GM12865 (cell line): ENCODE measurements at places on chromosomes 11 and 22.
A peak's percentile ranks its signal among the peaks of the same experiment; 100 is the strongest.

DNA sequence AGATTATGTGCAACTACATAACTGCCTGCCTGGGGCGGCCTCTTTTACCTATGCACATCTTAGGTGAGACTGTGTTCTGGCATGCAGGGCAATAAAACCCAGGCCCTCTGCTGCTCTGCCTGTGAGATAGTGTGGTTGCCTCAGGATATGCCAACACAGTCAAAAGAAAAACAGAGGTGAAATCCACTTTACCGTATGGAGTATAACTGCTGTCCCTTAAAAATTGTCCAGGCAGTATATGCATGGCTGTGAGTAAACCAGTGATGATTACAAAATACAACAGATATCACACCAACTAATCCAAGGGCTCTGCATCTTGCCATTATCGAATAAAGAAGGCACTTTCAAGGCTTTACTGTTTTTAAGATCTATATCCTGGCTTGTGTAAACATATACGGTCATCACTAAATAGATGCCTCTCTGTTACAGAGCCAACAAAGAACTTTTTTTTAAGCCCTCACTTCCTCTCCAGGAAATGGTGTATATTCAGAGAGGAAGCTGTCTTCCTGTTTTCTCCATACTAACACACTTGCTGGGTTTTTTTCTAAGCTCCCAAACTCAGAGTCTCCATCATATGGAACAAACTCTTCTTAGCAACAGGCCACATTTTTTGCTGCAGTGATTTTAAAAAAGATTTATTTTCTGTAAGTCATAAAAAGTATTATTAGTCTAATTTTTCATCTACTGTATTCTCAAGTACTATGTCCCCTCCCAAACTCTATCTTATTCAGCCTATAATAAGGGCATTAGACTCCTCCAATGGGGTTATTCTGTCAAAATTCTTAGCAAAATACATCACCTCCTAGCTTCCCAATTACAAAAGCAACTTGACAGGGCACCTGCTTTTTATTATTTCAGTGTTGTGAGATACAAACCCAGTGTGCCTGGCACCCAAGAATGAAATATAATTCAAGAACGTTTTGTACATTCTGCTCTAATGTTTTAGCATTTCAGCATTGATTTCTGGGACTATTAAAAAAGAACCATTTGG lies 135.2 kb downstream of the MAML2 start:
- no peak for DNase-seq

- peak; percentile 49 for DNase-seq
Measured at GRCh38 chr11:95092549-95093324, 3.1 kb downstream of the ENDOD1 start.

GRCh38 chr22:42716221-42716620 lies 4.4 kb downstream of the A4GALT start:
- DNase-seq = peak; percentile 67

- peak; percentile 44 for DNase-seq
Measured at GRCh38 chr11:47355283-47356128, 3.0 kb upstream of the MYBPC3 start.

- no peak for DNase-seq
Measured at GRCh38 chr22:33095661-33096060, 37.5 kb upstream of the SYN3 start.

DNA sequence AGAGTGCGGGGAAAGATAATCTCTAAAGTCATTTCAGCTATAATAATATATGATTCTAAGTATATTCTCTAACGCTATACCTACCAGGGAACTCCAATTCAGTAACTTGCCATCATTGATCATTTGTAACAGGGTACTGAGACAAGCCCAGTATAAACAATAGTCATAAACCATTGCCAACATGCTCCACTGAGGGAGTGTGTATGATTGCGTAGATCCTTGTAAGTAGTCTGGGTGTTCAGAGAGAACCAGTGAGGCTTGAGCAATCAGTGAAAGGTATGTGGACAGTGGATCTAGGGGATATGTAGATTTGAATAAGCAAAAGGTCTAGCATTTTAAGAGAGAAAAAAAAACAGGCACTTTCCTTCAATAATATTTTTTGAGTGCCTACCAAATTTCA lies 1326.0 kb downstream of the LRRC4C start:
- no peak for DNase-seq

DNA sequence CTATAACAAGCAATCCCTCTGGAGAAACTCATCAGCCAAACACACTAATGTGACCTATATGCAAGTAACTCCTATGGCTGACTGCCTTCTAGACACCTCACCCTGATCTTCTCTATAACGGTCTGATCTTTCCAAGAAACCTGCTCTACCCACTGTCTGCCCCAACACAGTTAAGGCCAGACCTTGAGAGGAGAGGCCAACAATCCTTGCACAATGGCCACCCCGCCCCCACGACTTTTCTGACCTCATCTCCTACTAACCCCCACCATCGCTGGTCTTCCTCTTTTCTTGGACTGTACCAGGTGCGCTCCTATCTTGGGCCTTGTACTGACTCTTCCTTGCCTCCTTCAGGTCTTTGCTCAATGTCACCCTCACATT lies 12.5 kb downstream of the HIRA start:
- DNase-seq = no peak

DNA sequence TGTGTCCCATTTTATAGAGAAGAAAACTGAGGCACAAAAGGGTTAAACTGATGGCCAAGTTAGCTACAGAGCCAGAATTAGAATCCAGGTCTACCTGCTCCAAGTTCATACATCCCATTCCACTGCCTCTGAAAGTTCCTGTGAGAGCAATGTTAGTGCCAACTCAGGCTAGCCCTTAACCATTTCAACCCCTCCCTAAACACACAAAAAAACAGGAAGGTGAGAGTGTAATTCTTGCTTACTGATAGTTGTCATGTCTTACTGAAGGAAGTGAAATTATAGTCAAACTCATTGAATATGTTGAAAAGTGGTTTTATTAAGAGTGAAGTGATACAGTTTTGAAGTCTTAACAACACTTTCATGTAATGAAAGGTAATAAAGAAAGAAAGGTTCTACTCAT lies 2.9 kb upstream of the E2F8 start:
- DNase-seq = no peak

DNA sequence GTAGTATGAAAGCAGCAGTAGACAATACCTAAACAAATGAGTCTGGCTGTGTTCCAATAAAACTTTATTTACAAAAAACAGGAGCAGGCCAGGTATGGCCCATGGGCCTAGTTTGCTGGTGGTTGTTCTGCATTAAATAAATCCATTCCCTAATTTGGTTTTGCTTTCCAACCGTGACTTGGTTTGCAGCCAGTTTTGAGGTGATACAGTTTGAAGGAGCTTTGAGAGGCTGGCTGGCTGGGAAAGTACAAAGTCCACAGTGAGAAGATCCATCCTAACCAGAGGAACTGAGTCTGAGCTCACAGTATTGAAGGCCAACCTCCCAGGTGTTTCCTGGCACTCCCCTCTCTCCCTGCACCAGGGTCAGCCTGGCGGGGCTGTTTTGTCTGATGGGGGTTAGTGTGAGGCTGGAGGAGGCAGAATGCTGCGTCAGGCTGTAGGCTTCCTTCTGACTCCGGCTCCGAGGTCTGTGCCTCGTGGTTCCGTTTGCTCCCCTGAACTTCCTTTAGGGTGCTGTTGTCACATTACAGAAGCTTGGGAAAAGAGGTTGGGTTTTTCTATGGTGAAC lies 129.5 kb downstream of the MICAL2 start:
- no peak for DNase-seq

GRCh38 chr11:33668468-33668825 lies 32.2 kb downstream of the C11orf91 start:
- DNase-seq = no peak

DNA sequence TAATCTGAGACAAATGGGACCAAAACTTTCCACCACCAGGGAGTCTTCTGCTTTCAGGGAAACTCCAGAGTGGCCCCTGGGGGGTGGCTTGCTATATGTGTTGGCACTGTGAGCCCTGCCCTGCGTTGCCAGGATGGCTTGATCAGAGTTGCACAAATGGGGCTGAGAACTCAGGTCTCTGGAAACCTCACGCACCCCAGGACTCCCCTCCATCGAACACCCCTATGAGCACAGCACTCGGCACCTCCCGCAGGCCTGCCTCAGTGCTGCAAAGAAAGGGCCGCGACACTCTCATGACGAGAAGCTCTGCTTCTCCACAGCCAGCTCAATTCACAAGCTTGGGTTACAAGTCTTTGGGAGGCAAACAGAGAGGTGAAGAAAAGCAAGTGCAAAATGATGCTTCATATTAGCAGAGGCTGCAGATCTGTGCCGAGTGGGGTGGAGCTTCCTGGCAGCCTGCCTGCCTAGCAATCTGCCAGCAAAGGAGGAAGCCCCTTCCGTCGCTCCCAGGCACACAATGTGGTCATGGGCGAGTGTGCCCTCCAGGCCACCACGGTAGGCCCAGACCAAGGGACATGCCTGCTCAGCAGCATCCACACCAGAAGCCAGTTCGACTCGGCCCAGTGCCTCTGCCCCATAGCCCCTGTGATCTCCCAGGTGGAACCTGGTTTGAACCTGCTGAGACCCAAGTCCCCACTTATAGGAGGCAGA lies 55.7 kb downstream of the MYH9 start:
- DNase-seq = peak; percentile 75

- no peak for DNase-seq
Measured at GRCh38 chr11:66593650-66594049, 665 bp downstream of the CCS start.

GRCh38 chr22:29388759-29389090 lies 355 bp upstream of the AP1B1 start:
- no peak for DNase-seq

- DNase-seq = no peak
Measured at GRCh38 chr22:38318792-38319773, 1.9 kb upstream of the CSNK1E start.

DNA sequence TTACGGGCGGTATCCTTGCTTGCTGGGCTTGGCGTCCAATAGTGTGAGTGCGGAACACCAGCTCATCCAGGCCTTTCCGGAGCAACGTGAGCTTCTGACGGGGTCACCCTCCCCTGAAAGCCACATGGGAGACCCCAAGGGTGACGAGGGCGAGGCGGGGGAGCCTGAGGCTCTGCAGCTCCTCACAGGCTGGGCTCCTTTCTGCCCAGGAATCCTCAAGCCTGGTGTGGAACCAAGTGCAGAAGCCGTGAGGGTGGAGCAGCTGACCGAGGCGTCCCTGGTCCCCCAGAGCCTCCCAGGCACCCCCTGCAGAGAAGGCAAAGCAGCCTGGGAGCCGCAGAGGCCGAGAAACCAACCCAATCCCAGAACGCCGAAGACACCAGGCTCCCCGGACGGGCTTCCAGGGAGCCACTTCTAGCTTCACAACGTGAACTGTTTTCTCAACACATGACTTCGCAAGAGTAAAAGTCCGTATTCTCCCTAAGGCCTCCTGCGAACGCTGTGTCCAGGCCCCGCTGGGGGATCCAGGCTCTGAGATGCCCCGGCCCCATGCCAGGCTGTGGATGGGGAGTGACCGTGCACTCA lies 530.3 kb downstream of the BRD1 start:
- DNase-seq = no peak

DNA sequence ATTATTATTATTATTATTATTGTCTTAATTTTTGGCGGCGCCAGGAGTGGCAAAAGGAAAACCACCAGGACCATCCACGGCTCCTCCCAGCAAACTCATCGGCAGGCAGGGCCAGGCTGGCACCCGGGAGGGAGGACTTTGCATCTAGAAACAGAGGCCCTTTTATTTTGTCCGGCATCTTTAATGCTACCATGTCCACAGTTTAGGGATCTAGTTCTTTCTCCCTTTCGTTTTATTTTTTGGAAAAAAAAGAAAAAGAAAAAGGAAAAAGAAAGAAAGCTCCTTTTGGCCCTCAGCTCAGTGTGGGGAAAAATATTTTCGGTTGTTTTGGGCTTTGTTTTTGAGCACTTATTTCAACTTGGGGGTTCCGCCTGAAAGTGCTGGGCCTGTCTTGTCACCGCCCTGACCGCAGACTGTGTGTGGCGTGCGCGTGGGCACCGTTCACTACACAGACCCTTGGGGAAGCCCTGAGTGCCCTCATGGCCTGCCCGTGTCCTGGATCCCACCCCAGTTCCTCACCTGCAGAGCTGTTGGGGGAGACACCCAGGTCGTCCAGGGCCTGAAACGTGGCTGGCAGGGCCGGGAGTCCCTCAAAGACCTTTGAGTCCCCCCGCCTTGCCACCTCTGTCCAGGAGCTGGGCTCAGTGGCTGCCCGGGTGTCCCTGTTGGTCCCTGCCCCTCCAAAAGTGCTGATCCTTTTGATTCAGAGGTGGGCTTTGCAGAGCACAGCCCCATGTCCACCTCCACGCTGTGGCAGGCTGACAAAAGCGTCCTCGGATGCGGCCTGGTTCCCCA lies 69.1 kb upstream of the PPARA start:
- DNase-seq = no peak

DNA sequence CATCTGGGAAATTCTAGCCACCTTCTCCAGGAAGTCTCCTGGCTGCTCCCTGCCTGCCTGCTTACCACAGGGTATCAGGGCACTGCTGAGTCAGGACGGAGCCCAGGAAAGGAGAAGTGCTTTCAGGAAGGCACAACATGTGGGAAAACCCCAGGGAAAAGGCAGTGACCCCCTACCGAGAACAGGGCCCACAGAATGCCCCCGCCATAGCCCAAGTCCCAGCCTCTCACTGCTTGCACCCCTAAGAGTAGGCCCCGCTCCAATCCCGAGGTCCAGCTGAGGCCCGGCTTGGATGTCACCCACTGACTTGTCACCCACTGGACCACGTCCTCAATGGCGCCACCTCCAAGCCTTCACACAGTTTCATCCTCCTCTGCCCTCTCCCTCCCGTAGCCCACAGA lies 34.1 kb downstream of the ARAP1 start:
- no peak for DNase-seq

DNA sequence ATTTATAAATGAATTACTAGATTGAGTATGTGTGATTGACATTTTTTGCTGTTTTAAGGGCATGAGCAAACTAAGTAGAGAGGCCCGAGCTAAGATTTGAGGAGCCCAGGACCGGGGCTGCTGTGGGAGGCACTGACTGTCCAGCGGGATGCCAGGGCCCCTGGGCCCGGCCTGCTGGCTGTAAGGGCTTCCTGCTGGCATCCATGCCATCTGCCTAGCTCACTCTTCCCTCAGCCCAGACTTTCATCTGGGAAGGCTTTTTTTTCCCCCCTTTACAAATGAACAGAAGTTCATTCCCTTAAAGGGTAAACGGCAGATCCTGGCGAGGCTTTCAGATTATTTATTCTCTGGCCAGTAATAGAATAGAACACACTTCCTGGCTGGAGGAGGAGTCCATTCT lies 16.0 kb upstream of the TP53I11 start:
- no peak for DNase-seq

GRCh38 chr11:77140231-77140851 lies 12.3 kb downstream of the MYO7A start:
- no peak for DNase-seq

- DNase-seq = no peak
Measured at GRCh38 chr11:99893811-99894210, 793.3 kb upstream of the ARHGAP42 start.
